ENCODE measurements at places on chromosomes 4 and X.

- no peak for DNase-seq
These were observed 19.4 kb downstream of the GAK start for GRCh38 chr4:912548-913279.

GRCh38 chrX:123330229-123330942 is 146.3 kb downstream of the GRIA3 start:
- no peak for DNase-seq

- DNase-seq: no peak
These were observed 1.9 kb upstream of the DGAT2L6 start for GRCh38 chrX:70175338-70175737.

DNA sequence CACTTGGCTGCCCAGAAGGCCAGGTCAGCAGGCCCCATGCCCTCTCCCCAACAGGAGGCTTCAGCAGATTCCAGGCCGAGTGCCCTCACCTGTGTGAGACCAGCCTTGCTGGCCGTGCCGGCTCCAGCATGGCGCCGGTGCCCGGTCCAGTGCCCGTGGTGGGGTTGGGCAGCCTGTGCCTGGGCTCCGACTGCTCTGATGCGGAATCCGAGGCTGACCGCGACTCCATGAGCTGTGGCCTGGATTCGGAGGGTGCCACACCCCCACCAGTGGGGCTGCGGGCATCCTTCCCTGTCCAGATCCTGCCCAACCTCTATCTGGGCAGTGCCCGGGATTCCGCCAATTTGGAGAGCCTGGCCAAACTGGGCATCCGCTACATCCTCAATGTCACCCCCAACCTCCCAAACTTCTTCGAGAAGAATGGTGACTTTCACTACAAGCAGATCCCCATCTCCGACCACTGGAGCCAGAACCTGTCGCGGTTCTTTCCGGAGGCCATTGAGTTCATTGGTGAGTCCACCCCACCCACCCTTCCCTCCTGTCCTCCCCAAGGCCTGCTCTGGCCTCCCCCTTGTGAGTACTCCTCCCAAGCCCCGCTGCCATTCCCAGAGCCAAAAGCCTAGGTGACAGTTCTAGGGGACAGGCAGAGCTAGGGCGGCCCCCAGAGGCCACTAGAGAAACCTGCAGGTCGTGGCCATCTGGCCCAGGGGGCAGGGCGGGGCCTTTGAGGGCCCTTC is 2.3 kb downstream of the DUSP9 start:
- peak; percentile 62 for DNase-seq

- DNase-seq: peak; percentile 59
These were observed 111.2 kb upstream of the PLS3 start for GRCh38 chrX:115449742-115450141.

- no peak for DNase-seq
These were observed 48.4 kb upstream of the MSANTD1 start for GRCh38 chr4:3200423-3201090.

DNA sequence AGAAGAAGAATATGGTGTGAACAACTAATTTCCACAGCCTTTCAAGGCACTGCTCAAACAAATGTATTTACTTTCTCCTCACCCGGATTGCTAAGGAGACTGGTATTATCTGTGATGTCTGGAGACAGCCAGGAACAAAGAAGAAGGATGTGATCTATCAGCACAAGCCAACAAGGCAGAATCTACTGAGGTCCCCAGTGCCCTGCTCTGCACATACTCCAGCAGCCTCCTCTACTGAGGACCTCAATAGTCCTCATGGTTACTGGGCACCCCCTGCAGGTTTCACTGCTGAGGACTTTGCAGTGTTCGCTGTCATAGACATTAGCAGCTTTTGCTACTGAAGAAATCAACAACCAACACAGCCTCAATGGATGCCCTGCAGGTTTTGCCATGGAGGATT is 930.1 kb downstream of the ADGRL3 start:
- DNase-seq: no peak

- DNase-seq: no peak
These were observed 141.3 kb downstream of the PALLD start for GRCh38 chr4:168637872-168638756.

GRCh38 chr4:81876106-81876505 is 404.4 kb upstream of the RASGEF1B start:
- no peak for DNase-seq

GRCh38 chr4:153676486-153676885 is 7.6 kb upstream of the TLR2 start:
- DNase-seq: no peak

- no peak for DNase-seq
These were observed 98.3 kb downstream of the HMX1 start for GRCh38 chr4:8773124-8773931.
